Lung (tissue), 17 donors: ENCODE measurements at places on chromosomes 12 and 14.

GRCh38 chr12:49923035-49923644 is 19.4 kb upstream of the FAIM2 start:
- DNase-seq, result no peak

GRCh38 chr14:57254884-57255283 is 13.8 kb downstream of the EXOC5 start:
- DNase-seq, result no peak

DNA sequence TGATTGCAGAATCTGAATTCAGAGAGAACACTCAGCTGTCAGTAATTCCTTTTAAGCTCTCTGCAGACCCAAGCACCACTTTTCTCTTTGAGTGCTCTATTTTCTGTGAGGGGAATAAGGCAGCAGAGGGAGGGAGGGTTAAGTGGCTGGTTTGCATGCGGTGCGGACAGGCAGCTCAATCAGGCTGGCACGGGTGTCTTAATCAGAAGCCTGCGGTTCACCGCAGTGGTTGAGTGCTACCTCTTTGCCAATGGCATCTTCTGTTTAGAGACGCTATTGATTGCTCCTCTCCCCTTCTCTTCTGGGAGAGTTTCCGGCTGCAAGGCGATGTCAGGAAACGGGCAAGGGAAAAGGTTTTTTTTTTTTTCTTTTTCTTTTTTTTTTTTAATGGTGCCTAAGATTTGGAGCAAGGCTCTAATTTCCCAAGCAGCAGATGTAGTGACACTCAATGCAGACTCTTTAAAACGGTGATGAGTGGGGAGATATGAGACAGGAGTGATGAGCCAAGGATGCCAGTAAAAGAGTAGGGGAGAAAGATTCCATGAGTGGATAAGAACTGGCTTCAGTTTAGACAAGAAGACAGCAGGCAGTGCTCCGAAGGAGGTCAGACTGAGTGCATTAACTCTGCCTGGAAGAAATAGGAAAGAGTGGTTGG is 533.7 kb upstream of the SEL1L start:
- no peak for DNase-seq

- DNase-seq, result no peak
These were observed 108.1 kb downstream of the ERC1 start for GRCh38 chr12:1099158-1099557.

GRCh38 chr12:94951071-94951934 is 52.2 kb downstream of the NDUFA12 start:
- DNase-seq, result no peak

GRCh38 chr12:100375038-100375735 is 18.3 kb downstream of the SLC17A8 start:
- DNase-seq, result peak; percentile 90

GRCh38 chr12:29346769-29347421 is 34.1 kb downstream of the ERGIC2 start:
- no peak for DNase-seq

GRCh38 chr12:124388679-124389137 is 93.8 kb downstream of the RFLNA start:
- peak; percentile 90 for DNase-seq

DNA sequence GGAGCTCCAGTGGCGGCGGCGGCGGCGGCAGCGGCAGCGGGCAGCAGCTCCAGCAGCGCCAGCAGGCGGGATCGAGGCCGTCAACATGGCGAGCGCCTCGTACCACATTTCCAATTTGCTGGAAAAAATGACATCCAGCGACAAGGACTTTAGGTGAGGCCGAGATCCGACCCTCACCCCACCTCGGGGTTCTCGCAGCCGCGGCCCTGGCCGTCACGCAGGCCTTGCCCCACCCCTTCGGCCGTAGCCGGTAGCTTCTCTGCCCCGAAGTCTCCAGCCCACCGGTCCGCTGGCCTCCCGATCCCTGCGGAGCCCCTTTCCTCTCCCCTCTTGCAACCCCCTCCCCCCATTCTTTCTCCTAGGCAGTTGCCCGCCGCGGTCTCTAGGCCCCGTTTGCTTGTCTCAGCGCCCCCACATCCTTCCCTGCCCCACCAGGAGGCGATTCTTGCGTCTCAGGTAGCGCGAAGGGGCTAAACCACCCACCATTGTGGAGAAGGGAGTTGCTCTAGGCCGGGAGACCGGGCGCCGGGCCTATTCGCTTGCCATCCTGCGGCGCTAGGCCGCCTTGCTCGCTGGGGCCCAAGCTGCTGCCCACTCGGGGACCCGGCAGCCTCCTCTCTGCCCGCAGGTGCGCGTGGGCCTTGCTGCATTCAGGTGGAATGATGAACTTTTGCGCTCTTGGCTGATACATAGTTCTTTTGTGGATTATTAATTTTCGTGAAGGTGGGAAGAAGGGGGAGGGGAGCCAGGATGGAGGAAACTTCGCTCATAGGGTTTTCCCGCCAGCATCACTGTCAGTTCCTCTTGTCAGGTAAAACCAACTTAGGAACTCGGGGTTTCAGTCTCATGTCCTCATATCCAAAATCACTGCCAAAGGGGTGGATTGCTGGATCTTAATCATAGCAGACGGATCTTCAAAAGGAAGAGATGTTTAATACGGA is 745 bp downstream of the CAND1 start:
- DNase-seq, result no peak

DNA sequence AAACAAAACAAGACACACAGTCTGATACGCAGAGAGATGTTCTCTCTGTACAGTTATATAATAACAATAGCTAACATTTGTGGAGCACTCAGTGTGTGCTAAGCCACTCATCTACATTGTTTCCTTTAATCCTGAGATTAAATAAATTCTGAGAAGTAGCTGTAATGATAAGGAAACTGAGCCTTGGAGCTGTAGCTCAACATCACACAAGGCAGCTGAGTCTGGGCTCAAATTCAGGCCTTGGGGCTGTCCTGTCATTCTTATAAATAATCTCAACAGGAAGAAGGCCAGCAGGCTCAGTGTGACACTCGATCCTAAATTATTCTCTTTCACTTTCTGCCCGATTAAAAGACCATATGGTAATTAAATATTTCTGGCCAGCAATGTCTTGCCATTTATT is 24.5 kb downstream of the CDKN1B start:
- peak; percentile 58 for DNase-seq

DNA sequence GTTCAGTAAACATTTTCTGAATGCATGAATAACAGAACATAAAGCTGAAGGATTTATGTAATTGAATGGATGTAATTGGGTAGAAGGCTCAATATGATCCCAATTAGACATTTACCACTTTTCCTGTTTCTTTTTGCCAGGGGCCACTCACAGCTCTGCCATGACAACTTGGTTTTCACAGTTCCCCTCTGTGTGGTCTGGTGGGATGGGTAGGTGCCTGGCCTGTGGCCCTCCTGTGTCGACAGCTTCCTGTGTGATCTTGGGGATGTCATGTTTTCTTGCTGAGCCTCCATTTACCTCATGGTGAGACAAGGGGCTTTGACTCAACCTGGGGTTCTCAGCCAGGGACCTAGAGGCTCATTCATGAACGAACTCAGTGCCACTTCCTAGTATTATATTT is 12.6 kb upstream of the SERPINA10 start:
- DNase-seq, result no peak

DNA sequence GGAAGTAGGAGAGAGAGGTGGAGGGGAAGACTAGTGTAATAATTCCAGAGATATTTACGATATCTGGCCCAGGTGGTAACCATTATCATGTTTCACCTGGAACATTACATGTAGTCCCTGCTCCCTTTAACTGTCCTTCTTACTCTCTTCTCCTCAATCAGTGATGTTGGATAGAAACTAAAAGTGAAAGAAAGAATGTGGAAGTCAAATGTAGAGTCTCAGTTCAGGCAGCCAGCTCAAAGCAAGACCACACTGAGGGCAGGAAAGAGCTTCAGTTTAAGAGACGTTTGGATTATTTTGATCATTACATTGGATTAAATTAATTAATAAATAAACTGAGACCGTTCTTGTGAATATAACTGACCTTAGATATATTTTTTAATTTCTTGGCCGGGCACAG is 594.4 kb downstream of the FLRT2 start:
- no peak for DNase-seq
